ENCODE measurements at places on chromosomes 7 and 10. TPM values are rescaled to one million over a fixed set of nuclear protein-coding genes. Genes with fewer than 3 reads are reported as not detected.

GRCh38 chr10:95988702-95989101, 54.7 kb upstream of the CCNJ start:
- no peak for DNase-seq

DNA sequence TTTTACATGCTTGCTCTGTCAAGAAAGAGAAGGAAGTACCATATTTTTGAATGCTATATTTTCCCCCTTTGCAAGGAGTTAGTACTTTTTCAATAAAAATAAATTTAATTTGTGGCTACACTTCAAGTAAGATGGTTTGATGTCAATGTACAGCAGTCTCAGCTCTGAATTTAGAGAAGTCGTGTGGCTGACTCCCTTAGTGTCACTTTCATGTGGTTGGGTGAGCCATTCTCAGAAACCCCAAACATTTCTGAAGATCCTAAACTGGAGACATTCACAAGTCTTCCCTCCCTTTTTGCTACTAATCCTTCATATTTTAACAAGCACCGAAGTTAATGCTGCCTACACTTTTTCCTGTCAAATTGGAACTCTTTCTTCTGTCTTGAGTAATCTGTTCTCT, 244.4 kb downstream of the DYNC1I1 start:
- DNase-seq, result no peak

GRCh38 chr10:63129888-63130287, 3.2 kb upstream of the NRBF2 start:
- DNase-seq, result no peak

GRCh38 chr7:129498021-129498420, 4.3 kb upstream of the SMKR1 start:
- DNase-seq, result no peak

DNA sequence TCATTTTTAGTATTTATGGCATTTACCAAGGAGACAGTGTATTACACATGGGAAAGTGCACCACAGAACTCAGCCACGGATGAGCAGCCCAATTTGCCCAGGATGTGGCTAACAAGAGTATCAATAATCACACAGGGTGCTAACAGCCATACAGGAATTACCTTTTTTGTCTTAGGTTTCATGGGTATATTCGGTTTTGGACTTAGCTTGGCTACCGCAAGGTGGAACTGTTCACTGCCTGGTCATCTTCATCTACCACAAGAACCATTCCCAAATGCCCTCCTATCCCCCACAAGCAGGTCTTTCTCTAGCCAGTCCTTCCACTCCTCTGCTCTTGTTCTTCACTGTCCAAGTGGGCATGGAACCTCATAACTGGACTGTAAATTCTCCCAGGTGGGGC, 6.0 kb downstream of the PDLIM1 start:
- DNase-seq, result no peak

DNA sequence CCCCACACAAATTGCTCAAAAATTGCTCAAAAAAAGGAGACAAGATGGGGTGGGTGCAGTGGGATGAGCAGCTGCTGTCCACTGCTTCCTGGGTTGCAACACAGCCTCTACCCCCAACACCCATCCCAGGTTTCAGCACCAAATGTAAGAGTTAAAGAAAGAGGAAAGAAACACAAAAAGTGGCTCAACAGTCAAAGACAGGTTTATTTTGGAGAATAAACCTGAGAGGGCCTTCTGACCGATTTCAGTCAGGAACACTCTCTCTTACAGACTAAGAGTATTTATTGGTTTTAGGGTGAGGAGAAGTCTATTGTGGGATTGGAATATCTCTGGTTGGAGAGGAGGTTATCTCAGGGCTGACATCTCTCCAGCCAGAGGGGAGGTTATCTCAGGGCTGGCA, 28.4 kb downstream of the OR13A1 start:
- DNase-seq, result no peak

DNA sequence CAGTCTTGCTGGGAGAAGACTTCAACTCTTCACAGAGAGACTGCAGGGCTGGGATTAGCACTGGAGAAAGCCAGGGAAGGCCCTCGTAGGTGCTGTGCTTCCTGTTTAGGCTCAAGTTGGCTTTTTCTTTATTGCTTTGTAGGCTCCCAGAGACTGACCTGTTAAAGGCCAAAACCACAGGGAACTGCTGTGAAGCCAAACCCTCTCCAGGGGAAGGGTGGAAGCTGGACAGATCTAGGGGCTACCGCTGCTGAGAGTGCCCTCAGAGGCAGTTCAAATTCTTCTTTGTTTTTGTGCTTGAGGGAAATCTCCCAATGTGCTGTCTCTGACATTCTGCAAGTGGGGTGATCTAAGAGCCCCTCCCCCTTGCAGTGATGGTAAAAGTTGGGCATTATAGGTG, 198.4 kb downstream of the CNTNAP2 start:
- no peak for DNase-seq

DNA sequence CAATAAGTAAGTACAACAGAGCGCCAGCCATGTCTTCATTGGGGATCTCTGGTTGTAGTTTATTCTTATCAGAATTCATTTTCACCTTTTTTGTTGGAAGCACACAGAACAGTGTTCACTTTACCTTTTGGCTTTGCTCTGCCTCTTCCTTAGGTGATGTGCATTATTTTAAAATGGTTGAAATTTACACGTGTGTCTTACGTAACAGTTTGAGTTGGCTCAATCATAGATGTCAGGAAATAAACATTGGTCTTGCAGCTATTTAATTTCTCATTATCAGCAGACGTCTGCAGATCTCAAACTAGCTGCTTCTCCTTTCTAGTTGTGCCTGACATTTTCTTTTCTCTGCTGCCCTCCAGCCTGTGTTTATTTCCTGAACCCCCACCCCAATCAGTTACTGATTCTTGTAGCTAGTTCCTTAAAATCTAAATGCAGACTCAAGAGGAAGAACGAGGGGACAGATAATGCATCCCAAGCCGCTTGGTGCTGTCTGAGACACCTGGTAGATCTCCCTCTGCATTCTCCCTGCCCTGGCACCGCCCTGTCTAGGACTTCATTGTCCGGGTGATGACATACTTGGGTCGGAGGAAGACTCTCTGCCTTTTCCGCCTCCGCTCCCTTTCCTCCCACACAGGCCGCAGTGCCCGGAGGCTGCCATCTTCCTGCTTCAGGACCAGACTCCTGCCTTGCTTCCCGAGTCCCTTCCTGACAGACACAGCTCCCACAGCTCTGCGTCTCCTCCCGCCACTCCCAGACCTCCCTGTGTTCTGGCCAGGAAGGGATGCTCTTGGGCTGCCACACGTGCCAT, 108.2 kb downstream of the ANKRD61 start:
- DNase-seq, result no peak

ADCY1 gene
- total RNA-seq, result 0.26 TPM

MMD2 gene
- not detected for total RNA-seq

OR2A5 gene
- not detected for total RNA-seq

SLC18A2 gene
- total RNA-seq, result 0.04 TPM

All from pulmonary artery endothelial cell (primary cell).